ENCODE measurements at places on chromosomes 5 and 9. TPM values are rescaled to one million over a fixed set of nuclear protein-coding genes. Genes with fewer than 3 reads are reported as not detected.

The SURF4 gene
- total RNA-seq: 383 TPM

The GPSM1 gene
- total RNA-seq: 34.2 TPM

The IL13 gene
- under 0.01 TPM for total RNA-seq

The ROR2 gene
- total RNA-seq: 0.78 TPM

The RETREG1 gene
- 2.7 TPM for total RNA-seq
